ENCODE measurements at places on chromosomes 12 and 14. TPM values are rescaled to one million over a fixed set of nuclear protein-coding genes. Genes with fewer than 3 reads are reported as not detected.
A peak's percentile ranks its signal among the peaks of the same experiment; 100 is the strongest.

DNA sequence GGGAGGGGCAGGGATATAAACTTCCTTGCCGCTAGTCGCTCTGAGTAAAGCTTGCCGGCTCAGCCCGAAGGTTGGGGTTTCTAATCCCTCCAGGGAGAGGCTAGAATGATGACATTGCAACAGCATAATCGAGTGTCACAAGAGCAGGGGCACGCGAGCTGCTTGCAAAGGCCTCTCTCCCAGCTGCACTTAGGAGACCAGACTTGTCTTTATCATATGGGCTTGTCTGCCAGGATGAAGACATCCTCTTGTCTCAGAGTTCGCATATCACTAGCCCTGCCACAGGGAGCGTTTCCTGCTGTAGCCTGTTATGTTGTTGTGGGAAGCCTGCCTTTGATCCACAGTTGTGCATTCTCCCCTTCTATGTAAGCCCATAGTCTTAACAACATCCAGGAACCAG lies 180.0 kb downstream of the ESR2 start:
- DNase-seq = no peak

Gene ACOT6
- not detected for polyA plus RNA-seq

Gene TDRD9
- 0.05 TPM for polyA plus RNA-seq

DNA sequence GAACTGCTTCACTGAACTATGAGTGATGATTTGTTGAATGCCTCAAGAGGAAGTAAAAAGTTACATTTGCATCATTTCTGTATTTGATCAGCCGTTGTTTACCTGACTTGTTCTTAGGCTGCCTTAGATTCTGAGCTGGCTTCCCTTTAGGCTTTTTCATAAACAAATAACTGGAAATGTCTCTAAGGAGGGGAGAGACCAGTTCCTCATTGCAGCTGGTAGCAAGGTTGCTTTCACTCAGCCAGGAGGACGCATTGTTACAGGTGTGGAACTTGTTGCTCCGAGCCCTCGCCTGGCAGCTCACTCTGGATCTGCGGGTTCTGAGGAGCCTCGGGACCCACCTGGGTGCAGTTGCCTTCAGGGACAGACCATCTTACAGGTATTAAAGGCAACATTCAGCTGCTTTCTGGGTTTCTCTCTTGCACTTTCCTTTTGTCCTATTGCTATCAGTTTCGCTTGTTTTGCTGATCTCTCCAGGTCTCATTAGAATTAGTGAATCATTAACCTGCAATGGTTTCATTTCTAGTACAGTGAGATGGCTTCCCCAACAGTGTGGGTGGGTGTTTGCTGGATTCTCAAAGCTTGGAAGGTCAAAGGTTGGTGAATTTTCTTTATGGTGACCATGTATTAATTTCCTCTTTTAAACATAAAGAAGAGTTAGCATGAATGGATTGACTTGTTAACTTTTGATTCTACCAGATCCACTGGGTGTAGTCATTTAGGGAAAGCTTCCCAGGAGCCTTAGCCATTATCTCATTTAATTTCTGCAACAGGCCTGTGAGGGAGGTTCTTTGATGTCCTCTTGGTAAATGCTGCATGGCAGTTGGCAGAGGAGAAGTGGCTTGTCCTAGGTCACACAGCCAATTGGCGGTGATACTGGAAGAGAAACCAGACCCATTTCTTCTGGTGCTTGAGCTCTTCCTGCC lies at the start of gene PLEKHG7:
Gene PLEKHG7, plus strand, starts transcription at position 236 of the 926 bp plus-strand sequence. CDS start 3,643 bp downstream, outside the sequence.
- no peak for DNase-seq

Gene INHBC
- polyA plus RNA-seq = not detected

DNA sequence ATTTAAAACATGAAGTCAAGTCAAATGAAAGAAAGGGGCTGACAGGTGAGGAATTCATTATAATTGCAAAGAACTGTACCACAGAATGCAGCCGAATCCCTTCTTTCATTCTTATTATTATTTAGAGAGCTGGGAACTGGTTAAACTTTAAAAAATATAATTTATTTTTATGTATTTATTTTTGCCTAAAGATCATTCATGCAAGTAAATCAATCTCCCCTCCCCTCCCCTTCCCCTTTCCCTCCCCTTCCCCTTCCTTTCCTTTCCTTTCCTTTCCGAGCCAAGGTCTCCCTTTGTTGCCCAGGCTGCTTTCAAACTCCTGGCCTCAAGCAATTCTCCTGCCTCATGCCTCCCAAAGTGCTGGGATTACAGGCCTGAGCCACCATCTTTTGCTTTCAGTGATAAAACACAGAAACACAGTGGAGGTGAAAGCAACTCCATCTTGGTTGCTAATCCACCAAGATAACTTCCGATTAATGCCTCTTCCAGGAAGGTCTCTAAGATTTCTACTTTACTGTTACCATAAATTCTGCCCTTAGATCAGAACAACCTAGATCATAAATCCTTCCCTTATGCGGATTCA lies 6.0 kb upstream of the UBC start:
- DNase-seq = no peak

Gene LRFN5
- 3.3 TPM for polyA plus RNA-seq

DNA sequence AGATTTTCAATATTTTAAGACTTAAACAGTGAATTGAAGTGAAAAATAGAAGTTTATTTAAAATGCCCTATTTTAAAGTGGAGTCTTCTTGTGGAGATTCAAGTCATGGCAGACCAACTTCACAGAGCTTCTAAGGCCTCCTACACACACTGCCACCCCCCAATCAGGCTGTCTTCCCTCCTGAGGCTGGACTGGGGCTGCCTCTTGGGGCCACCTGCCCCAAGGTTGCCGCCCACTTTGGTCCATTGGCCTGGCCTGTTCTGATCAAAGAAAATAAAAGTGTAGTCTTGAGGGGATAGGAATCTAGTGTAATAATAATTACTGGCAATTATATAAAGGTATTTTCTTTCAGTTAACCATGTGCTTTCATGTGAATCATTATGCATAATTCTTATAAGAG lies 1.3 kb downstream of the GOLT1B start:
- no peak for DNase-seq

- DNase-seq = no peak
Observed at GRCh38 chr12:15244341-15244740, 23.1 kb upstream of the RERG start.

DNA sequence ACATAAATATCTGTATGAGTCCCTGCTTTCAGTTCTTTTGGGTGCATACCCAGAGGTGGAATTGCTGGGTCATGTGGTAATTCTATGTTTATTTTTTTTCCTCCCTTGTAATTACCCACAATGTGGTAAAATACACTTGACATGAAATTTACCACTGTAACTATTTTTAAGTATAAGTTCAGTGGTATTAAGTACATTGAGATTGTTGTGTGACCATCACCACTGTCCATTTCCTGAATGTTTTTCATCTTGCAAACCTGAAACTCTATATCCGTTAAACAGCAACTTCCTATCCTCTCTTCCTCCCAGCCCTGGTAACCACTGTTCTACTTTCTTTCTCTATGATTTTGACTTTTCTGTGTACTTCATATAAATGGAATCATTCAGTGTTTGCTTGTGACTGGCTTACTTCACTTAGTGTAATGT lies 51.4 kb downstream of the BORCS5 start:
- DNase-seq = no peak

Gene SYCP3
- polyA plus RNA-seq = 0.06 TPM

DNA sequence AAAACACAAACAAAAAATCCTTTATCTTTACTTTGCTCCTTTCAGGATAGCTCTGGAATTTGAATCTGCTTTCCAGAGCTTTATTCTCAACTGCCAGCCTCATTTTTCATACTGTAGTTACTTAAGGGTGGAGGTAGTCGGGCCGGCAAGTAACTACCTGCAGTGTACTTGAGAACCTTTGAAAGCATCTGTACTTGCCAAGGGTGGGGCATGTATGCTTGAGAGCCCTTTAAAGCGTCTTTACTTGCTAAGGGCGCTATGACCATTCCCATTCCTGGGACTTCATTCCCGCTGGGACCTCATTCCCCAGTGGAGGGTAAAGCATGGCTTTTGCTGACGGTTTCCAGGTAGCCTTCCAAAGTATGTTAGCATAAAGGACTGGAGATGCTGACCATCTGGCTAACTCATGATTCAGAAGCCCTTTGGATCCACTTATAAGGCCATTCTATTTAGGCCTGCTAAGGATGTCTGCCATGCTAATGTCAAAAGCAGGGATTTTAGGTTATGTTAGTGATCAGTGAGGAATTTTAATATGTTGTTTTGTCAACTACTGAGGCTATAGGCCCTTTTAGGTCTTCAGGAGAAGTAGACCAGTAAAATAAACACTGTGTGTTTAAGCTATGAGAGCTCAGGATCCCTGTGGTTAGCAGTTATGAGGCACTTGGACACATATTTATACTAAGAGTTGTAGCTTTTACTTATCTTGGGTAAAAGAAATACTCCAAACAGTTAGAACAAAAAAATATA lies 74.9 kb downstream of the CRADD start:
- peak; percentile 93 for DNase-seq

DNA sequence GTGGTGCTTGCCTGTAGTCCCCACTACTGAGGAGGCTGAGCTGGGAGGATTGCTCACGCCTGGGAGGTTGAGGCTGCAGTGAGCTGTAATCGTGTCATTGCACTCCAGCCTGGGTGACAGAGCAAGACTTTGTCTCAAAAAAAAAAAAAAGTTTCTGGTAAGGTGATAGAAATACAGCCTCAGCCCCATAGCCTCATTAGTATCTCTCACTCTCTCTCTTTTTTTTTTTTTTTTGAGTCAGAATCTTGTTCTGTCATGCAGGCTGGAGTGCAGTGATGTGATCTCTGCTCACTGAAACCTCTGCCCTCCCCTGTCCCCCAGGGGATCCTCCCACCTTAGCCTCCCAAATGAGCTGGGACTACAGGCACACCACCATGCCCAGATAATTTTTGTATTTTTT lies 19.2 kb downstream of the MTHFD1 start:
- no peak for DNase-seq

Measured in AG04450 (cell line).